ENCODE measurements at places on chromosomes 11 and 22.

DNA sequence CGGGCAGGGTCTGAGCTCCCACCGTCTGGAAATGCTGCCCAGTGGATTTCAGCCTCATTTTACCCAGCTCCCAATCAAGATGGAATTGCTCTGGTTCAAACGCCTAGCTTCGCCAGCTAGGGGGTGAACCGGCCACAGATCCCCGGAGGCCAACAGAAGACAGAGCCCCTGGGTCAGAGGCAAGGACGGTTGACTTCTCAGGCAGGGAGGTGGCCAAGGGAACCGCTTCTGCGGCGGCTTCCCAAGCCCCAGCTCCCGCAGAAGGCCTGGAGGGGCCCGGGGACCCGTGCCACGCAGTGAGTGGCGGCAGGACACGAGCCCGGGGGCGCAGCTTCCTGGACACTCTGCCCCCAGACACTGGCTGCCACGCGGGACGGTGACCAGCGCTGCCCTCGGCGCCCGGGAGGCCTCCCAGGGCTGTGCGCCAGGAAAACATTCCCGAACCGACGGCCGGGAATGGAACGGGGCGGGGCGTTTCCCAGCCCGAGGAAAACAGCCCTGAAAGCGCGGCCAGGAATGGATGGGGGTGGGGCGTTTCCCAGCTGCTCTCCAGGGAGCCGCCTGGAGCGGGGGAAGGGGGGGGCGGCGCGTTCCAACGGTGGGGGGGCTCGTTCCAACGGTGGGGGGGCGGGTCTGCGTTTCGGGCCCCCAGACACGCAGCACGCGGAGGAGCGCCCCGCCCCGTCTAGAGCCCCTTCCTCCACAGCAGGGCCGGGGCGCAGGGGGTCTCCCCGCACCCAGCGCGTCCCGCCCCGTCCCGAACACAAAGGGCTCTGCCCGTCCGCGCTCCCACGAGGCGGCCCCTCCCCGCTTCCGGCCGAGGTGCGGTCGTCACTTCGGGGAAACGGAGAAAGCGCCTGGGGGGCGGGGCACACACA lies 13.5 kb upstream of the B4GALNT4 start:
- DNase-seq = peak; percentile 78

DNA sequence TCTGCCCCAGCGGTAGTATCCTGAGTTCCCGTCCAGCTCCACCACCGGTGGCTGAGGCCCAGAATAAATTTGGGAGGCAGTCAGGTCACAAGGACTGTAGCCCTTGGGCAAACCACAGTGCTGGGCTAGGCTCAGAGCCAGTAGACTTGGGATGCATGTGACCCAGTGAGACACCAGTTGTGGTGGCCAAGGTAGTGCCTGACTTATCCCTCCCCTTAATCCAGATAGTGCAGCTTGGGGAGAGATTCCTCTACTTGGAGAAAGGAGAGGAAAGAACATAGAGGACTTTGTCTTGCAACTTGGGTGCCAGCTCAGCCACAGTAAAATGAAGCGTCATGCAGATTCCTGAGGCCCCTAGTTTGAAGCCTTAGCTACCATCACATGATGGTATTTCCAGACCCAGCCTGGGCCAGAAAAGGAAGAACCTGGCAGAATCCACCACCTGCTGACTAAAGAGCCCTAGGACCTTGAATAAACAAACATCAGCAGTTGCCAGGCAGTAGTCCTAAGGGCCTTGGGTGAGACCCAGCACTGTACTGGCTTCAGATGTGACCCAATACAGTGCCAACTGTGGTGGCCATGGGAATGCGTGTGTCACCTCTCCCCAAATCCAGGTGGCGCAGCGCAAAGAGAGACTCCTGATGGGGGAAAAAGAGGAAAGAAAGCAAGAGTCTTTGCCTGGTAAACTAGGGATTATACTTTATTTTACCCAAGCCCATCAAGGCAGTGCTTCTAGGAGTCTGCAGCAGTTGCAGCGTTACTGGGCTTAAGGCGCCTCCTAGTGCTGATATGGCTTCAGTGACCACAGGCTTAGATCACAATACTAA lies 17.0 kb upstream of the DDX10 start:
- DNase-seq = peak; percentile 27

DNA sequence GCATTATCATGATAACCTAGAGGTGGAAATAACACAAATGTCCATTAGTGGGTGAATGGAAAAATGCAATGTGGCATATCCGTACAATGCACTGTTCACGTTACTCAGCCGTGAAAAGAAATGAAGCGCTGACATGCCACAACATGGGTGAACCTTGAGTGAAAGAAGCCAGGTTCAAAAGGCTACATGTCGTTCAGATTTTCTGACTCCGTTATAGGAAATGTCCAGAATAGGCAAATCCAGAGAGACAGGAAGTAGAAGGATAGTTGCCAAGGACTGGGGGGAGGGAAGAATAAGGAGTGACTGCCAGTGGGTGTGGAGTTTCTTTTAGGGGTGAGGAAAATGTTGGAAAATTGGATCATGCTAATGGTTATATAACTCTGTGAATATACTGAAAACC lies 133.8 kb downstream of the ATXN10 start:
- DNase-seq = no peak

DNA sequence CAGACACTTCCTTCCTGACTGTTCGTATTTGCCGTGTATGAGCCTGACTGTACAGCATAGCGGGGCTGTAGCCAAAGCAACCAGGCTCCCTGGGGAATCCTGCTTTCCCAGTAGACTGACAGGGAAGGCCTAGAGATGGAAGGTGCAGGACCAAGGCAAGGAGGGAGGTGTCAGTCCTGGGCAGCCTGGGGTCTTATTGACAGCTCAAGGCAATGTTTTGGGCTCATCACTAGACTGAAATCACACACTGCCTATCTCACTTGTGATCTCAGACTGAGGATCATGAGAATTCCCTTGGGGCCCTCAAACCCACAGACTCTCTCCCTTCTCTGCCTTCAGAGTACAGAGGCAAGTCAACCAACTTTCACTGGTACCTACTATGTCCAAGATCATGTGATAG lies 346.8 kb upstream of the NARS2 start:
- no peak for DNase-seq

- DNase-seq = no peak
Measured at GRCh38 chr11:27401833-27402316, 38.9 kb upstream of the CCDC34 start.

DNA sequence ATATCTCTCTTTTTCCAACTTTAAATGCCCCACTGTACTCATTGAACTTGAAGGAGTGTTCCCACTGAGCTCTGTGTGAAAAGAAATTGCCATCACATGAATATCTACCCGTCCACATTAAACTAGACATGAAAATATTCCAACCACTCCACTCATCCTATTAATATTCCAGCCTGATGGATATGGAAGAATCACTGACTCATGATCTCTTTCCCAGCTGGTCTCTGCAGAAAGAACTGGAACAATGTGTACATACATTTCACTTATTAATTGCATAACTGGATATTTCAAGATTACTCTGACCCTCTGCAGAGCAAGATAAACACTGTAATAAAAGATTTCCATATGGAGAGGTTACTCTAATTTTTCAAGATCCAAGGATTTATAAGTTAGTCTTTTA lies 711.1 kb upstream of the LRRC4C start:
- DNase-seq = no peak

GRCh38 chr11:23192256-23192655 lies 332.0 kb upstream of the CCDC179 start:
- no peak for DNase-seq

- no peak for DNase-seq
Measured at GRCh38 chr11:117872420-117872961, 4.0 kb downstream of the FXYD6 start.

- peak; percentile 4 for DNase-seq
Measured at GRCh38 chr22:41382610-41383009, 868 bp downstream of the TEF start.

- peak; percentile 93 for DNase-seq
Measured at GRCh38 chr22:38569972-38570778, at the start of gene DMC1. TSS of gene DMC1 (minus strand) at chr22:38570183. CDS start at chr22:38568256, 1,927 bp downstream.

- no peak for DNase-seq
Measured at GRCh38 chr22:47166033-47166404, 403.6 kb downstream of the TBC1D22A start.

DNA sequence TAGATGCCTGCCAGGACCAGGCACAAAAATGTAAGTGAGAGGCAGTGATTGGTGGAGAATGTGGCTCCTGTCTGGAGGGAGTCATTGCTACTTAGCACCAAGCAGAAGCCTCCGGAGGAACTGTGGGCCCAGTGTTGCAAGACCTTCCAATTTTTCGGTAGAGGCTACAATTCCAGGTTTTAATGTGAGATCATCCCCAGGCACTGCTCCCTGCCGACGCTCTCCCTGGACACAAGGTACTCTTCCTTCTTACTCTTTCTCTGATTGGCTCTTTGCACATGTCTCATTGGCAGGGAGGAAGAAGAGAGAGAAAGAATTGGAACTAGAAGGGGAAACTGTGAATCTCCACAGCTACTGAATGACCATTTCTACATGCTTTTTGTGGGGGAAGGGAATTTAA lies 53.7 kb upstream of the EP300 start:
- no peak for DNase-seq

- no peak for DNase-seq
Measured at GRCh38 chr22:39317084-39317774, 2.2 kb downstream of the RPL3 start.

- no peak for DNase-seq
Measured at GRCh38 chr22:36415415-36416168, 27.8 kb upstream of the MYH9 start.

DNA sequence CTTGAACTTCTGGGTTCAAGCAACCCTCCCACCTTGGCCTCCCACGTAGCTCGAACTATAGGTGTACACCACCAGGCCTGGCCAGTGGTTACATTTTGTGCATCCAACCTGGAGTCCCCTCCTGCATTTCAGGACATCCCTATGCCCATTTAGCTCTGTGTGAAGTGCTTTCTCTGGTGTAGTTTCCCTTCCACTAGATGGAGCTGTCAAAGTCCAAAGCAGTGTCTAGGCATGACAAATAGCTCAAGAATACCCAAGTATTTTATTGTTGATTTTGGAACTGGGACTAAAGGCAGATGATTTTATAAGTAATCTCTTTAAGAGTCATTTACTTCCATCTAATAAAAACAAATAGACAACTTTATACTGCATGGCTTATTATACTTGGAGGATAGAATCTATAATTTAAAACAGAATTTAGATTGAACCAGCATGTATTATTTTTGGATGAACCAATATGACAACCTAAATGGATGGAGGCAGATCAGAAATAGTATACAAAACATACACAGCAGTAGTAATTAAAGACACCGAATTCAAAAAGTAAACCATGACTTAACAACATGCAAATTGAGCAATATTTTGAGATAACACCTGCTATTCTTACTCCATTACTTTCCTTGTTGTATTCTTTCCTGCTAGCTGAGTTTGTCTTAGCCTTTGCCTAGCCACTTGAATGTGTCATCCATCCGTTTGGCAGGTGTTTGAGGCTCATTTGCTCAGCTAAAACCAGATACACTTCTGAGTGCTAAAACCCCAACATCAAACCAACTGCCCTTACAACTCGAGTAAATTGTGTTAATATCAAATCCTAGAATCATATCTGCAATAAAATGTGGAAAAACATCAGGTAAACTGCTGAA lies 37.7 kb downstream of the EIF4ENIF1 start:
- no peak for DNase-seq

GRCh38 chr11:10566257-10566957 lies 2.1 kb downstream of the LYVE1 start:
- no peak for DNase-seq

- DNase-seq = no peak
Measured at GRCh38 chr11:120296554-120296953, 28.5 kb upstream of the TLCD5 start.

DNA sequence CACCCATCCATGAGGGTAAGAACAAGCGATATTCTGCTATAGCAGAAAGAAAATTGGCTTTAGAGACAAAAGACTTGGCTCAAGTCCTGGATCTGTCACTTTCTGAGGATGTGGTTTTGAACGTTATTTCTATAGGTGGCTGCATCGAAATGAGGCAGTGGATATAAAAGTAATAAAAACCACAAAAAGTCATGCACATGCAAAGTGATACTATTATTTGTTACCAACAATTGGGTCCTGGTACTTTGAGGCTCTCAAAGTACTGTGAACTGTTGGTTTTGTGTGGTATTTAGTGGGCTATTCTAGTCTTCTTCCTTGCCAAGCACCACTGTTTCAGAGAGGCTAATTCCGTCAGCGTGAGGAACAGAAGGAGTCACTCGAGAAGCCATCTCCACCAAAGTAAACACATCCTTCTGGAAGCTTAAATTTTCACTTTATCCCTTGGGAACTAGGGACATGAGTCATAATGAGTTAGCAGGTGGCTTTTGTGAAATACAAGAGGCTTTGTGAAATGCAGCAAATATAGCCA lies 13.1 kb downstream of the UBASH3B start:
- no peak for DNase-seq

DNA sequence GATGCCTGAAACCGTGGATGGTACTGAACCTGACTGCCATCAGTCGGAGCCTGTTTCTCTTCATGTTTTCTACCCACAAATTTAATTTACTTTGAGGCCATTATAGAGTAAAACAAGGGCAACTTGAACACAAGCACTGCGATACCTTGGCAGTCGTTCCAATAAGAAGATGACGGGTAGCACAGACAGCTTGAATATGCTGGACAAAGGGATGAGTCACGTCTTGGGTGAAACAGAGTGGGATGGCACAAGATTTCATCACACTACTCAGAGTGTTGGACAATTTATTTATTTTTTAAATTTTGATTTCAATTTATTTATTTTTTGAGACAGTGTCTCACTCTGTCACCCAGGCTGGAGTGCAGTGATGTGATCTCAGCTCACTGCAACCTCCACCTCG lies 5.7 kb downstream of the DIXDC1 start:
- no peak for DNase-seq

- no peak for DNase-seq
Measured at GRCh38 chr11:125192183-125192582, 27.6 kb downstream of the PKNOX2 start.

DNA sequence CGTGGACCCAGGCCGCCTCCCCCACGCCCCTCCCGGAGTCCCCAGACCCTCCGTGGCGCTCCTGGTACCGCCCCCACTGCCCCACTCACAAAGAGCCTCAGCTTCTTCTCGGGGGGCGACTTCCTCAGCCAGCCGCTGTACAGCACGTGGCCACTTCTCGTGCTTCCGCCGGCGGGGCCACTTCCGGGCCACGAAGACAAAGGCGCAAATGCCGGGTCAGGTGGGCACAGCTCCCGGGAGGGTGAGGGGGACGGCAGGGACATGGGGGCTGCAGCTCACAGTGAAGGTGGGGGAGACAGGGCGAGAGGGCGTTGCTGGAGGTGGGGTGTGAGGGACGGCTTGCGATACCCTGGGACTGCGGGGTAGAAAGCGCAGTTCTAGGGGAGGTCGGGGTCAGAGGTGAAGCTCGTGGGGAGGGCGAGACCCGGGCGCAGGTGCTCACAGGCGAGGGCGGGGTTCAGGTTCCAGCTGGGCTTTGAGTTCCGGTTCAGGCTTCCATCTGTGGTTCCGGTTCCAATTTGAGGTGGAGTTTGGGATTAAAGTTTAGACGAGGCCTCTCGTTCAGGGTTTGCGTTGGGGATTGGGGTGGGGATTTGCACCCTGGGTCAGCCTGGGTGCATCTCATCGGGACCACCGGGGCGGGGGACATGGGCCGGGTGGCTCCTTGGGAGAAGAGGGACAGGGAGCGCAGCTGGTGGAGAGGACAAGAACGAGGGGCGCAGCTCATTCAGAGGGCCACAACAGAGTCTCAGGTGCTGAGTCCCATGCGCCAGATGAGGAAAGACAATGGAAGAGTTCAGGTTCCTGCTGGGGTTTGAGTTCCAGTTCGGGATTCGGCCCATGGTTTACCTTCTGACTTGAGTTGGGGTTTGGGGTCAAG lies at the start of gene GAB4:
GAB4 (minus strand) TSS at position 371 of the 880 bp plus-strand sequence; CDS start at position 263, 108 bp downstream.
- no peak for DNase-seq
